Activated CD8-positive, alpha-beta T cell treated with anti-CD3 and anti-CD28 coated beads, Interleukin-2, amount 10 ng/mL, durations not matched to agents 7 days and 5 days (primary cell): ENCODE measurements at places on chromosomes 13 and 19.

- no peak for DNase-seq
Observed at GRCh38 chr13:26980099-26981031, 191.2 kb downstream of the USP12 start.

GRCh38 chr13:90502153-90502552 lies 845.3 kb upstream of the MIR17HG start:
- no peak for DNase-seq

DNA sequence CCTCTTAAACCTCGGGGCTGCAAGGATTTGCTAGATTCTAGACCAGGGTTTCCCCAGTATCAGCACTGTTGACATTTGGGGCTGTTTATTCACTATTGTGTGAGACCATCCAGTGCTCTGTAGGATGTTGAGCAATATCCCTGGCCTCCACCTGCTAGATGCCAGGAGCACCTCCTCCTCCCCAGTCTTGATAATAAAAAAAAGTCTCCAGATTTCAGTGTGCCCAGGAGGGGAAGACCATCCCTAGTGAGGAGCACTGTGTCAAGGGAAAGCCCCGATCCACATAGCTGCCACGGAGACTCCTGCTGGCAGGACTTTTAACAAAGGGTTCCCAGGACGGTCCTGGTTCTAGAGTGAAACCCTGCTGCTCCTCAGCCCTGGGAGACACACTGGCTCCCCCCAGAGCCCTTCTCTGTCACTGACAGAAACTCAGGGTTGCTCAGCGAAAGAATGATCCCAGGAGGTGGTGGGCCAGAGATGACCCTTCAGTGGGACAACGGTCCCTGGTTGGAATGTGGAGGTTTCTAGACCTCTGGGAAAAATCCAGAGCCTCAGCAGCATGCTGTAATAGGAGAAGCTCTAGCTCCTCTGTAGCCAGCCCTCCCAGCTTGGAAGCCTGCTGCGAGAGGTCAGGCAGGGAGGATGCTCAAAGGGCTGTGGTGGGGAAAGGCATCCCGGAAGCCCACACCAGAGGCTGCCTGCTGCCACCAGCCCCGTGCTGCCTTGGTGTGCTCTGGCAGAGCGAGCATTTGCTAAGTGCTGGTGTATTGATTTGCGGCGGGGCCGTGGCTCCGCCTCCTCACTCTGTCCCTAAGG lies 20.3 kb downstream of the LYL1 start:
- DNase-seq = no peak

DNA sequence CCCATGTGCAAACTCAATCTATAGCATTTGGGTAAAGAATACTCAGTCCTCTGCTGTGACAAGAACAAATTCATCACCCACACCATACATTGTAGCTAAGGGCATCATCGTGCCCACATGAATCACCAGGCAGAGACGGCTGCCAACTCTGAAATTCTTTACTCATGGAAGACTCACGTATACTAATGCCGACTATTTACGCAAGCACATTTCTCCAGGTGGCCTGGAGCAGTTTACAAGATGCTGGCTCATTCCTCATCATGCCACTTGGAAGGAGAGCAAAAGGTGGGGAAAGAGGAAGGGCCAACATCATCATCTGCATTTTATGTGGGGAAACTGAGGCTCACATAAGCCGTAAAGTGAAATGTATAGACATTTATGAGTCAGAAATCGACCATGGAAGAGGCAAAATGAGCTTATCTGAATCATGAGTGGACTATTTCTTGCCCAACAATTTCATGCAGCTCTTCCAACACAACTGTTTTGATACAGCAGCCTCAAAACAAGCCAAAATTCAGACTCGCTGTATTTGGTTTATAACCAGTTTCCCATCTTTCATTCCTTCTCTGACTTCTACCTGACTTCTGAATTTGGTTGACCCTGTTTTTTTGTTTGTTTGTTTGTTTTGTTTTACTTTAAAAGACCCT lies 213.9 kb upstream of the SERP2 start:
- no peak for DNase-seq

DNA sequence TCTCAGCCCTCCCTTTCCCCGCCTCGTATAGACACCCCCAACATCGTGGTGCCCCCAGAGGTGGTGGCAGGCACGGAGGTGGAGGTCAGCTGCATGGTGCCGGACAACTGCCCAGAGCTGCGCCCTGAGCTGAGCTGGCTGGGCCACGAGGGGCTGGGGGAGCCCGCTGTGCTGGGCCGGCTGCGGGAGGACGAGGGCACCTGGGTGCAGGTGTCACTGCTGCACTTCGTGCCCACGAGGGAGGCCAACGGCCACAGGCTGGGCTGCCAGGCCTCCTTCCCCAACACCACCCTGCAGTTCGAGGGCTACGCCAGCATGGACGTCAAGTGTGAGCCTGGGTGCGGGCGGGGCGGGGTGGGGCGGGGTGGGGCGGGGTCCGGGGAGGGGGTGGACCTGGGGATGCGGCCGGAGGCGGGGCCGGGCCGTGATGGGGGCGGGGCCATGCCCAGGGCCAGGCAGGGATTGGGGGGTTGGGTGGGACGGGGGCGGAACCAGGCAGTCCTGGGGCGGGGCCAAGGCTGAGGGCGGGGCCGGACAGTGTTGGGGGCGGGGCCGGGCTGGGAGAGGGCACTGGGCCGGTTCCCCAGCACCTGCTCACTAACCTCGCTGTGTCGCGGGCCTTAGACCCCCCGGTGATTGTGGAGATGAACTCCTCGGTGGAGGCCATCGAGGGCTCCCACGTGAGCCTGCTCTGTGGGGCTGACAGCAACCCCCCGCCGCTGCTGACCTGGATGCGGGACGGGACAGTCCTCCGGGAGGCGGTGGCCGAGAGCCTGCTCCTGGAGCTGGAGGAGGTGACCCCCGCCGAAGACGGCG lies 7.8 kb downstream of the MAG start:
- DNase-seq = no peak

DNA sequence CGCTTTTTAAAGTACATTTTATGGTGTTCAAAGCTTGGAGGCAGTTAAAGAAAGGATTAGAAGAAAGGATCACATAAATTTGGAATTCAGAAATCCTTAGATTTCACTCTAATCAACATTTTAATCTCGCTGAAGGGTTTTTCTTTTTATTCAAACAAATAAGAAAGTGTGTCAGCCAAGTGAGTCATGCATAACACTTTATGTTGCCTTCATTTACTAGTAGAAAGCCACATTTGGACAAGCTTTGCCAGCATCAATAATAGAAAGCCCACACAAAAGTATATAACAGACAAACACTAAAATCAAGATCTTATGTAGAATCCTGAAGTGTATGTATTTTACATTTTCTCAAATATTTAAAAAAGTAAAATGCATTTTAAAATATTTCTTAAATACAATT lies 154.9 kb upstream of the TRPC4 start:
- DNase-seq = no peak
